Stimulated activated CD4-positive, alpha-beta T cell treated with anti-CD3 and anti-CD28 coated beads, TNF-alpha, amount 100 ng/mL, for 24 hours (primary cell): ENCODE measurements at places on chromosomes 5 and 9.
A peak's percentile ranks its signal among the peaks of the same experiment; 100 is the strongest.

- peak; percentile 23 for DNase-seq
Measured at GRCh38 chr9:35605351-35606137, 482 bp downstream of the TESK1 start.

DNA sequence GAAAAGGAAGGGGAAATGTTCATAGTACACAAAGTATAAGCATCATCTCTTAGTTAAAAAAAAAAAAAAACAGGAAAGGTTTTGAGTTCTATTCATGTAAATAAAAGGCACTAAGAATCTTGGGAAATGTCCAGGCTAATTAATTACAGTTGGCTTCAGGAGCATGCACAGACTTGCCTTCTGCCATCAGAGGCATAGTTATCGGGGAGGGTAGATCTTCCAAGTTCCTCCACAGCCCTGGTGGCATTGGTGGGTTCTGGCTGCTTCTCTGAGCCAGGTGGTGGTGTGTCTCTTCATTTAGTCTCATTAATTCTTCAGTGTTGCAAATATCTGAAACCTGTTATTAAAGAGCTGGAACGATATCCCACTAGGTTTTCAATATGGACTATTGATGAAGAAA is 85.2 kb downstream of the TMEM252 start:
- DNase-seq = no peak

DNA sequence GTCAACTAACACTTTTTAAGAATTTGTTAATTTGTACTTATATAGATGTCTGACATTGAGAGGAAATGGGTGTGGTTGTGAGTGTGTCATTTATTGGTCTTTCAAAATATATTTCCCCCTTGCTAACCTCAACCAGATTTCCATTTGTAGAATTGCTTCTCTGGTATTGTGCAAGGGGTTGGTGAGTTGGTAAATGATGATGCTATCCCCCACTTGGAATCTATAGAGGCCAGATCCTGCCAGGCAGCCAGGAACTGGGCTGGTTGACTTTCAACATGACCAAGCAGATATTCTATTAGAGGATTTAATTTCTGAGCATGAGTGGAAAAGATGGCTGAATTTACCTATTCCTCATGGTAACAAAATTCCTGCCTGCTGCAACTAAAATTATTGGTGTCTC is 306.6 kb upstream of the KIF2A start:
- DNase-seq = no peak

- DNase-seq = no peak
Measured at GRCh38 chr5:6655432-6655831, 22.2 kb downstream of the SRD5A1 start.

DNA sequence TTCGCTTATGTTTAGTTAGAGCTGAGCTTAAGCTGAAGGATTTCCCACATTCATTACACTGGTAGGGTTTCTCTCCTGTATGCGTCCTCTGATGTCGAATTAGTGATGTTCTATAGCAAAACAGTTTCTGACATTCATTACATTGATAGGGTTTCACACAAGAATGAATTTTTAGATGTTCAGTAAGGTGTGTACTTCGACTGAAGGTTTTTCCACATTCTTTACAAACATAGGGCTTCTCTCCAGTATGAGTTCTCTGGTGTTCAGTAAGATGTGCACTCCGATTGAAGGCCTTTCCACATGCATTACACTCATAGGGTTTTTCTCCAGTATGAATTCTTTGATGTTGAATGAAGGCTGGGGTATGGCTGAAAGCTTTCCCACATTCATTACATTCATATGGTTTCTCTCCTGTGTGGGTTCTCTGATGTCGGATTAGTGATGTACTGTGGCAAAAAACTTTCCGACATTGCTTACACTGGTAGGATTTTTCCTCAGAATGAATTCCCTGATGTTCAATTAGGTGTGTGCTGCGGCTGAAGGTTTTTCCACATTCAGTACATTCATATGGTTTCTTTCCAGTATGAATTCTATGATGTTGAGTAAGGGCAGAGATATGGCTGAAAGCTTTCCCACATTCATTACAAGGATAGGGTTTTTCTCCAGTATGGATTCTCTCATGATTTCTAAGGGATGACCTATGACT is 14.6 kb downstream of the ZNF883 start:
- DNase-seq = no peak

DNA sequence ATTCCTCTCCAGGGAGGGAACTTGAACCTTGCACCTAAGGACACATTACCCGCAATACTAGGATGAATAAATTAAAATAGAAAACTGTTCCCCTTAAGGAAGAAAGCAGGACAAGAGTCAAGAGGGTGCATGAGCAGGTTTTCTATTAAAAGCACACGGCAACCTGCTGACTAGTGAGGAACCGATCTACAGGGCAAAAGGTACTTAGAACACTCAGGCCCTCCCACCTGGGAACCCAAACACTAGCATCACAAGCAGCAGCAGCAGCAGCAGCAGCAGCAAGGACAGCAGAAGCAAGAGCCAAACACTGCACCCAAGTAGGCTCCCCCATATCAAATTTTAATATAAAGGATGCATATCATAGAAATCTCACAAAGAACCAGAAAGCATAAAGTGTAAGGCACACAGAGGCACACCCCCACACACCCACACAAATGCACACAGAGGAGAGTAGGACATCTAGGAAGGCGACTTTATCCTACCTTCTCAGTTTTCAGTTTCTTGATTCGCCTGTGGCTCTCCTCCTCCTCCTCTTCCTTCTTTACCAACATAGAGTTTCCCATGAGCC is 2.8 kb downstream of the ZNF608 start:
- DNase-seq = no peak
